NCI-H187 (cell line): ENCODE measurements at places on chromosomes 12 and 14.
A peak's percentile ranks its signal among the peaks of the same experiment; 100 is the strongest.

GRCh38 chr14:22802860-22803686 is 12.2 kb downstream of the SLC7A7 start:
- DNase-seq, result no peak

DNA sequence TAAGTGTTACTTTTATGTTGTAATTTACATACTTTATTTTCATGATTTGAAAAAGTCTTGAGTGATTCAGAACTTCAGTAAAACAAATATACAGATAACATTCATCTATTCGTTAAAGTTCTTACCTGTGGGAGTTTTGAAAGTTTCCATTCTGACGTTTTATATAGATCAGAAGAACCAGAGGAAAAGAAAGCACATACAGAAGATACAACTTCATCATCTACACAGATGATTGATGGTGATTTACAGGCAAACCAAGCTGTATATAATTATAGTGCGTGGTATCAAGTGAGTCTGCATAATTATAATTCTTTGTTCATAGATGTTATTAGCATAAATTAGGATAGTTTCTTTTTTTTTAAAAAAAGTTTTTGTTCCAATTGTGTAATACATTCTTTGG is 20.0 kb downstream of the FKBP3 start:
- DNase-seq, result no peak

DNA sequence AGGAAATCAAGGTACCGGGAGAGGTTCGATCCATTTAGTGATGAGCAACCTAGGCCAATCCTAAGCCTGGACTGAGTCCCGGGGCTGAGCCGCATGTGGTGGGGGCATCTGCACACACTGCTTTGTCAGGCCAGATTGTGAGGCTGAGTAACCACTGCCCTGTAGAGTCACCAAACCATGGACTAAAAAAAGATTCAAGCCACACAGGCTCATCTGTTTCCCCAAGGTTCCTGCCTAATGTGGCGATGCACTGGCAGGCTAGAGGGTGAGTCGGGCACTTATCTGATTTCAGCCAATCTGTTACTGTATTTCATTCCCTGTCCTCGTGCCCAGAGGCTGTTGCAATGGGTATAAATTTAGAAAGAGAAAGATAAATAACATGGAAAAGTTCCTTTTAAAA is 140.8 kb downstream of the TTC7B start:
- no peak for DNase-seq

- DNase-seq, result no peak
These were observed 9.4 kb upstream of the DACT1 start for GRCh38 chr14:58628406-58628805.

DNA sequence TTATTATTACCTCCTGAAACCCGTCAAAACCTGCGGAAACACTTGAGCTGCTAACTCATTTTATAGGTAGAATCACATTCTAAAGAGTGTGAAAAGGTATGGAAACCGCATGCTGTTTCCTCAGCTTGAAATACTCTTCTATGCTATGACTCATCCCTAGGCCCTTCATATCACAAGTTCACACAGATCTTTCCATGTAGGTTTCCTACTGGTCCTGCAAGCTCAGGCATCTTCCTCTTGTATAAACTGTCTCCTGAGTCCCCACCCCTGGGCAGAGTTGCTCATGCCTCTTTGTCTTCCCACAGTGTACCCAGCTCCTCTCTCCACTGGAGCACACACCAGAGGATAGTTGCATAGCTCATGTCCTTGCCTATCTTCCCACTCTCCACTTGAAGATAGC is 84.7 kb downstream of the CMAS start:
- DNase-seq, result no peak

DNA sequence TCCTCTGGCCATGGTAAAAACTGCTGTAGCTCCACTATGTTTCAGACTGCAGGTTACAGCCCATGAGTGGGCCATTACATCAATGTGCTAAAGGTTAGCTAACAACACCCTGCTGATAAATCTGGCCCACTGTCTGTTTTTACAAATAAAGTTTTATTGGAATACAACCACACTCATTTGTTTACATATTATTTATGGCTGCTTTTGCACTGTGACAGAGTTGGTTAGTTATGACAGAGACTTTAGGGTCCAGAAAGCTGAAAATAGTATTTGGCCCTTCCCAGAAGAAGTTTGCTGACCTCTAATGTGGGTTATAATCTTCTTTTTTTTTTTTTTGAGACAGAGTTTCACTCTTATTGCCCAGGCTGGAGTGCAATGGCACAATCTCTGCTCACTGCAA is 134.2 kb upstream of the PWP1 start:
- DNase-seq, result no peak

DNA sequence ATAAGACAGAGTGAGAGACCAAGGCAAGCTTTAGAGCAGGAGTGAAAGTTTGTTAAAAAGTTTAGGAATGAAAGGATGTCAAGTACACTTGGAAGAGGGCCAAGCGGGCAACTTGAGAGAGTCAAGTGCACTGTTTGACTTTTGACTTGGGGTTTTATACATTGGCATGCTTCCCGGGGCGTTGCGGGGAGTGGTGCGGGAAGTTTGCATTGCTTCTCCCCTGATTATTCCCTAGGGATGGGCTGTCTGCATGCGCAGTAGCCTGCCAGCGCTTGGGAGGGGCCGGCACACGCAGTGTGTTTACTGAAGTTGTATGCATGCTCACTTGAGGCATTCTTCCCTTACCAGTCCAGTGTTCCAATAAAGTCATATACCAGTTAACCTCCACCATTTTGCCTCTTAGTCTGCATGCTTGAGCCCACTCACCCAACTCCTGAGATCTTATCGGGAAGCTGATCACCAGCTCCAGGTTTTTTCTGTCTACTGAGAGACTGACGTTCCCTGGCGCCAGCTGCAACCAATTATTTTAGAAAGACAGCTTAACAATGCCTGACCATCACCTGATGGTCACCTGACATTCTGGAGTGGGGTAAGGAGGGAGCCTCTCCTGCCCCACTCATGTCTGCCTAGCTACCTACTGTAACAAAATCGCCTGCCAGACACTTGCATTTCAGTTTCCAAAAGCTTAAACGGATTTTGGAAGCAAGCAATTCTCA is 53.2 kb downstream of the DACT1 start:
- peak; percentile 84 for DNase-seq

DNA sequence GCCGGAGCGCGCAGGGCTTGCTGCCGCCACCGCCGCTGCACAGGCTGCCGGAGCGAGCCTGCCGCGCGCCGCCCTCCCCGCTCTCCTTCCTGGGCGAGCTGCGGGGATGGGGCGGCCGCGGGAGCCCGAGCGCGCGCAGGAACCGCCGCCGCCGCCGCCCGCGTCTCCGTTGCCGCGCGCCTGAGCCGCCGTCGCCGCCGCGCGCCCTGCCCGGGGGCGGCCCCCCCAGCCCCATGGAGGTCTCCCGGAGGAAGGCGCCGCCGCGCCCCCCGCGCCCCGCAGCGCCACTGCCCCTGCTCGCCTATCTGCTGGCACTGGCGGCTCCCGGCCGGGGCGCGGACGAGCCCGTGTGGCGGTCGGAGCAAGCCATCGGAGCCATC is 352 bp downstream of the PLXNC1 start:
- DNase-seq, result no peak

DNA sequence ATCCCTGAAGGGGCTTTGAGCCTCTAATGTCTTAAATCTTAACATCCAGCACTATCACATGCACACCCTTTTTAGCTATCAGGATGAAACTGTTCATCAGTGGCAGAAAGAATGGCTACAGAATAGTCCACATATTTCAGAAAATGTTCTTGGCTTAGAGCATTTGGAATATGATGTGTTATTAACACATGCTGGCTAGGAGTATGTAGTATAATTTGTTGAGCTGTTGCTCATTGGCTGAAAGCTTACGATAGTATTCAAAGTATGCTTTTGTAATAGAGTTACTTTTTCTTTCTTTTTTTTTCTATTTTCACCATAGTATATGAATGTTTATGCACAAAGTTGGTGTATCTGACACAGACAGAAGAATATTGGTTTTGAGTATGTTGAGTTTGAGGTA is 55.1 kb downstream of the MNAT1 start:
- no peak for DNase-seq

- no peak for DNase-seq
These were observed 45.0 kb downstream of the NOPCHAP1 start for GRCh38 chr12:105030820-105031807.

DNA sequence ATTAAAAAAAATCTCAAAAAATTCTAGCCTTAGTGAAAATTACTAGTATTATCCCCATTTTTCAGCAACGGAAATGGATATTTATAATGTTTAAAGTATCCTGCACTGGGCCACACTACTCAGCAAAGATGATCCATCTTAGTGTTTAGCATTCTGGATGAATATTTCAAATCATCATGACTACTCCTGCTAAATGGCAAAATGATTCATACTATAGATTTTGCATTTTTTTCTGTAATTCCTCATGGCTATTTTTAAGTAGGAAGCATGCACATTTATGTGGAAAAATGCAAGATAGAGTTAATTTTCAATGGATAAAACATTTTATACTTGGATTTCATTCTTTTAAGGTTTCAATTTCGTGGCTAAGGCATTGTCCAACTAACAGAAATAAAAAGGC is 59.6 kb downstream of the LRFN5 start:
- no peak for DNase-seq

DNA sequence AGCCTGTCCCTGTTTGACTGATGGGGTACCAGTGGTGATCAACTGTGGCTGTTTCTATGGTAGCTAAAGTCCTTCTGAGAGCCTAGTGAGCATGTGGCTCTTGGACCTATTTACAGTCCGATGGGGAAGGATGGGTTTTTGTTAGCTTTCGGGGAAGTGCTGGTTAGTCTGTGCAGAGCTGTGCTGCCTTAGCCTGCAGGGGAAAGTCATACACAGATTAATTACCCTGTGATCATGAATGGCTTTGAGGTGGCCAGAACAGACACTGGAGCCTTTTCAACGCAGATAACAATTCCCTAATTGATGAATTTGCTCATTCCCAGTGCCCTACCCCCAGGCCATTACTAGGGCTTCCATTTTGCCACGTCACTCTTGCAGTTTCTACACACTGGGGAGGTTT is 99.7 kb downstream of the WSCD2 start:
- no peak for DNase-seq

- DNase-seq, result no peak
These were observed 42.2 kb downstream of the PTPRO start for GRCh38 chr12:15364221-15365160.

GRCh38 chr14:51069055-51069454 is 25.9 kb downstream of the TRIM9 start:
- no peak for DNase-seq

DNA sequence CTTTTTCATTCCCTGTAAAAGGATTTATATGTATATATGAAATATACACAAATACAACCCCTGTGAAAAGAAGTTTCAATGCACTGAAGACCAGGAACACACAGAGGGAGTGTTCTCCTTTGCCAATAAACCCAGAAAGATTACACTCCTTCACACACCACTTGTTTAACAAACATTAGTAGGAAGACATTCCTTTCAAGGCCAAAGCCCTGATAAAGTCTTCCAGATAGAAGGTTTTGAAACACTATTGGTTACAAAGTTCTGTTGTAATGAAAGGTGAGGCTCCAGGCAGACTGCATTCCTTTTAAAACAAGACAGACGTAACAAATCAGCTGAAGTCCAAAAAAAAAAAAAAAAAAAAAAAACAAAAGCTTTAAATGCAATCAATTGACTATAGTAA is 81.0 kb downstream of the PTPN21 start:
- no peak for DNase-seq

- DNase-seq, result no peak
These were observed 414.1 kb downstream of the KCNH5 start for GRCh38 chr14:62631176-62631575.

DNA sequence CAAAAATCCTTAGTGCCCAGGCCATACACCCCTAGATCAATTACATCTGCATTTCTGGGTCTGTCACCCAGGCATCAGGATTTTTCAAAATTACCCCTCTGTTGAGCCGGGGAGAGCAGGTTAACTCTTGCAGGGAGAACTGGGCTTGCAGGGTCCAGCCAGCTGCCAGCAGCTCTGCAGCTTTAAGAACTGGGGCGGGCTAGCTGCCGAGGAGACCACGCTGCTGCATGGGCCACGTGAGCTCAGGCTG is at the start of gene DGLUCY:
Gene DGLUCY, plus strand, starts transcription at position 245 of the 250 bp plus-strand sequence. CDS start 46,222 bp downstream, outside the sequence.
- no peak for DNase-seq

DNA sequence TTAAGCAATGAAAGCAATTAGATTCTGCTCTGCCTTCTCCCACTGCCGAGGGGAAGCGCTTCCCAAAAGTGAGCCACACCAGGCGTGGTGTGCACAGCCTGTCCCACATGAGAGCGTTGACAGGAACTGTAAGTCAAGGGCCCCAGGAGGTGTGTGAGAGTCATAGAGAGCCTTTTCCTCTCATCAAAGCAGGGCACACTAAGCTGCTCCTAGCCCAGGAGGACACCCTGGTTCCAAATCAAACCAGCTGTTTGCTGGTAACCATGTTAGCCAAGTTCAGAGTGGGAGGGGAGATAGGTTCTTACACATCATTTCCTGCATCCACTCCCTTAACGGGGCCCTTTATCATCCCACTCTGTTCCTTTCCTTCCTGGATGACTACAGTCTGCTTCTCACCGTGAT is 98.3 kb downstream of the SPTSSA start:
- DNase-seq, result no peak

DNA sequence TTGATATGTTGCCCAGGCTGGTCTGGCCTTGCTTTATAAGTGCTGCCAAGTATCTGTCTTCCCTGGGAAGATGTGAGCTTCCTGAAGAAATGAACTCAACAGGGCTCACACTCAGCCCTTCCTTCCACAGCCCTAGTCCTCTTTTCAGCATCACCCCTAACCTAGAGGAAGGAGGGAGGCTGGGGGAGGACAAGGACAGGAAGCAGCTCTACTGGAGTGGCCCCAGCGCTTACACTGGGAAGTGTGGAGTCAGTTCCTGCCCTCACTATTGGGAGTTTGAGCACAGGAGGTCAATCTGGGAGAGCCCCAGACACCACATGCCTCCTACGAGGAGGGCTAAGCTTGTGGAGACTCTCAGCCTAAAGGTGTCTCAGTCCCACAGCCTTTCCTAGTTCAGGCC is 16.8 kb downstream of the GALNT6 start:
- no peak for DNase-seq

DNA sequence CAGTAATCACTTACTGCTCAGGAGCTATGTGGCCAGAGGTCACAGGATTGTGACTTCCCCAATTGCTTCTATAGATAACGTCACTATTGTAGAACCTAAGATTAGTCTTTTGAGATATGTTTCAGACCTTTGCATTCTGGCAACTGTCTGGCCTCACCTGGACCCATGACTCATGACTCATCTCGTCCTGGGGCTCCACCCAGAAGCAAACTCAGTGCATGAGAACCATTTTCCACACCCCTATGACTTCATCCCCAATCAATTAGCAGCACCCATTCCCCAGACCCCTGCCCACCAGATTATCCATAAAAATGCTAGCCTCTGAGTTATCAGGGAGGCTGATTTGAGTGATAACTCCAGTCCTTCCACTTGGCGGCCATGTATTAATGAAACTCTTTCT is 186.9 kb downstream of the EMP1 start:
- DNase-seq, result no peak

- DNase-seq, result no peak
These were observed 269.4 kb upstream of the NOVA1 start for GRCh38 chr14:26867171-26867757.

DNA sequence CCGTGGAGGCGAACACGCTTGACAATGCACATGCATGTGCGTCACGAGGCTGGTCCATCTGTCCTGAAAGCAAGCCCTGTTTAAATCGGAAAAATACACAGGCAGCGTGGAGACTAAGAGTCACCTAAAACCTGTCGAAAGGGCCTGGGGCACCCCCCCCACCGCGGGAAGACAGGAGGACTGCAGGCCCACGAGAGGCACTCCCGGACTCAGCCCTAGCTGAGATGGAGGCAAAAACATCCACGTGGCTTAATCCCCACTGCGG is 54.1 kb downstream of the CDC42BPB start:
- DNase-seq, result no peak
